ENCODE measurements at places on chromosomes 1 and 21.

DNA sequence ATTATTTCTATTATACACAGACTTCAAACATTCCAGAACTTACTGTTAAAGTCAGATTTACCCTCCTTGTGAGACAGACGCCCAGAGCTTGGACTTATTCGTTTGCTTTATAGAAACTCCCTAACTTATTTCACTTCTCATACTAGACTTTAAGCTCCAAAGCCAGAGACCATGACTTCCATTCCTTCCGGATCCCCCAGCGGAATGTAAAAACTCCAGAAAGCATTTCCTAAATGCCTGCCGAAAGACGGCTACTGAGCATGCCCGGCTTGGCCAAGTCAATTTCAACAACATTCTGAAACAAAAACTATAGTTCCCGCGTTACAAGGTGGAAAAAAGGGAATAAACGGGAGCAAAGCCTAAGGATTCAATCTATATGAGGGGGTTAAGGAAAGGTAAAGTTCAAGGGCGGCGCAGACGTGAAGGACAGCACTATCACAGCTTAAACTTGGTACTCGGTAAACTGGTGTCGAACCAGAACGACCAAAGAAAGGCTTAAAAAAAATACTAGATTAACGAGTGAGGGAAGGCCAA lies 1.1 kb downstream of the USP48 start:
- DNase-seq, result no peak

DNA sequence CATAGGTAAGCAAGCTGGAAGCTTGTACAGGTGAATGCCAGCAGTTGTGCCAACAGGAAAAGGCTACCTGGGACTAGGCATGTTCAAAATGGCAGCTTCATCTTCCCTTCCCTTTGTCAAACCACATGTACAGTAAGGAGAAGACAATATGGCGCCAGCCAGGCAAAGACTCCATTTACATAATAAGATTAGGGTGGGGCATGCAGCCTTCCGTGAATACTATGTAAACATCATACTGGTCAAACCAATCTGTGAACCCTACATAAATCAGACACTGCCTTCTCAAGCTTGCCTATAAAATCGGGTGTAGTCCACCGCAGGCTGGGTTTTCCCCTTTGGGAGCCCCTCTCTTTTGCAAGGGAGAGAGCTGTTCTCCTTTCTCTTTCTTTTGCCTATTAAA lies 24.6 kb downstream of the ATF3 start:
- DNase-seq, result no peak

DNA sequence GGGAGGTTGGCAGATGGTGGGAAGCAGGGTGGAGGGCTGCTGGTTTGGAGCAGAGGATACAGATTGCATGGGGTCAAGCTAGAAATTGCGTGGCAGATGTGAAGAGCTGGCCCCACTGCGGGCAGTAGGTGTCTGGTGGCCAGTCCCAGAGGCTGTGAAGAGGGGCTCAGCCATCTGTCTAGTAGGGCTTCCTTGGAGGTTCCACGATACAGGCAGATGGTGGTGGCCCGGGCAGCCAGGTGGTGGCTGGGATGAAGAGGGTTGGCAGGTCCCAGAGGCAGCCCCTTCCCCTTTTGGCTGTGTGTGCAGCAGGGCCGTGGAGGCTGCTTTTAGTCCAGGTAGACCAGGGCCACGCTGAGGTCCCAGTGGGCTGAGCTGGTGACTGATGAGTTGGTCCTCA lies 16.6 kb downstream of the PSEN2 start:
- DNase-seq, result no peak

DNA sequence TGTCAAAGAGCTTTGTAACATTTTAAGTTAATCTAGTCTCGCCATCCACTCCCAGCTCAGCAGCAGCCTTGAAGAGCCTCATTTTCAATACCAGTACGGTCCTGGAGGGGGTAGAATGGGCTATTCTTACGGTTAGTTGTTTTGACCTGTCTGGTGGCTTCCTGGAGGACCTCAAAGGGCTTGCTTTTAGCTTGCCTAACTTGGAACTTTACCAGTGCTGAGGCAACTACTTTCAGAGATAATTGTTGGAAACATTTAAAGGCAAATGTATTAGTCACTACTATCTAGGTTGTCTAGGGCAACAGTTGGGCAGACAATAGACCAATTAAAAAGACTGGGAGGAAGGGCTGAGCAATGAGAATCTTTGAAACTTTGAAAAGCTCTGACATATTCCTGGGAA lies 56.0 kb downstream of the TTLL7 start:
- no peak for DNase-seq

DNA sequence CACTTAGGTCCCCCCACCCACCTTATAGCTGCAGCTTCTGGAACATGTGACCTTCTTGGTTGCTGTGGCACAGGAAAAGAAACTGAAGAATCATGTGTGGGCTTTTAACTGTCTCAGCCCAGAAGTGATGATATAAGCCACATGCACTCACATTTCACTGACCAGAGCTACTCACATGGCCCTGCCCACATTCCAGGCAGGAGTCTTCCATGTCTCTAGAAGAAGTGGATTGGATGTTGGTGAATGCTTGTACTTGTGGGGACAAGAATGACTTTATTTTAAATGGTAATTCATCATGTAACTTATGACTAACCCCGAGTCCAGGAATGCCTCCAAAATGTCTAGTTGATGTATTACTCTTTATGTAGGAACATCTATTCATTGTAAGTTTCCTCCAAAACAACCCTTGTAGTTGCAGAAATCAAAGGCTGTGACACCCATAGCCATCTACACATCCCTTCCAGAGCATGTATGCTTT lies 15.8 kb upstream of the CAMK1G start:
- no peak for DNase-seq

DNA sequence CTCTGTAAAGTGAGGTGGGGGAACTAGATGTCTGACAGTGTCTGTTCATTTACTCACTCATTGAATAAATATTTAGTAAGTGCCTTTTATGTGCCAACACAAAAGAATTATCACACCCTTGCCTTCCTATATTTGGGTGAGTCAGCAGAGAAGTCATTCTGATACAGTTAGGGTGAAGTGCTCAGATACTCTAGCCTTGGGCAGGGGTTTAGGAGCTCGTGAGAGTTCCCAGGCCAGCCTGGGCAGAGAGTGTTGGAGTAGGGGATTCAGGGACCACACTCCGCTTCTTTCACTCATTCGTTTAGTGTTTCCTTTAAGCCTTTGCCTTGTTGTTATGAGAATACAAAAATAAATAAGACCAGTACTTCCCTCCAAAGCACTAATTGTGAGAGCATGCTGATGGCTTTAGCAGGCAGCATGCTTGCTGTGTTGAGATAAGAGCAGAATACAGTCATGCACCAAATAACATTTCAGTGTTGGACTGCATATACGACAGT lies 83.9 kb downstream of the DYRK1A start:
- DNase-seq, result no peak

DNA sequence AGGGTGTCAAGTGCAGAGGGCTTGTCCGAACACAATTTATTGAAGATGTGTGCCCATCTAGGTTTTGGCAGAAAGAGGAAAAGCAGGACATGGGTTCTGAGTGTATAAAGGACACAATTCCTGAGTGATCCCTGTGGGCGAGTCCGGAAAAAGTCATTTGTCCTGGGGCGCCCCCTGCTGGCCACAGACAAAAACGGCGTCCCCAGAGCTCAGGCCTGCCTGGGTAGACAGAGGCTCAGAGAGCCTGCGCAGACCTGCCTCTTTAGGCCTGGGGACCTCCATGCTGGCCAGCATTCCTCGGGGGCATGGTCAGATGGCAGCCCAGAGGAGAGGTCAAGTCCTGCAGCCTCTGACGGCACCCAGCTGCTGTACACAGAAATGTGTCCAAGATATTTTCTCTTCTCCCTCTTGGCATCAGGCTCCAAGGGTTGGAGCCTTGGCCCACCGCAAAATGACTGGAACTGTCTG lies 65.5 kb upstream of the LRP8 start:
- DNase-seq, result peak; percentile 47

DNA sequence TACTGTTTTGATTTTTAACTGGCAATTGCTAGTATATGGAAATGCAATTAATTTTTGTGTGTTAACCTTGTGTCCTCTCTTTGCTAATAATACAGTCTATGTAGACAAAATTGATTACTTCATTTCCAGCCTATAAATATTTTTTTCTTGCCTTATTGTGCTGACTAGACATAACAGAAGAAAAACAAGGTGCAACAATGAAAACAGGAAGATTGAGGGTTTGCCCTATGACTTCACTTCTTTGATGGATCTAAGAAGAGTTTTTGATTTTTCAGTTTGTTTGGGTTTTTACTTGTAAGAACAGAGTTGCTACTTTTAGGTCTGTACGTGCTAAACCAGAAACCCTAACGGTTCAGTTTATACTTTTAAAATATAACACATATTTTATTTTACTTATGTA lies 8.5 kb upstream of the CNIH4 start:
- DNase-seq, result no peak

DNA sequence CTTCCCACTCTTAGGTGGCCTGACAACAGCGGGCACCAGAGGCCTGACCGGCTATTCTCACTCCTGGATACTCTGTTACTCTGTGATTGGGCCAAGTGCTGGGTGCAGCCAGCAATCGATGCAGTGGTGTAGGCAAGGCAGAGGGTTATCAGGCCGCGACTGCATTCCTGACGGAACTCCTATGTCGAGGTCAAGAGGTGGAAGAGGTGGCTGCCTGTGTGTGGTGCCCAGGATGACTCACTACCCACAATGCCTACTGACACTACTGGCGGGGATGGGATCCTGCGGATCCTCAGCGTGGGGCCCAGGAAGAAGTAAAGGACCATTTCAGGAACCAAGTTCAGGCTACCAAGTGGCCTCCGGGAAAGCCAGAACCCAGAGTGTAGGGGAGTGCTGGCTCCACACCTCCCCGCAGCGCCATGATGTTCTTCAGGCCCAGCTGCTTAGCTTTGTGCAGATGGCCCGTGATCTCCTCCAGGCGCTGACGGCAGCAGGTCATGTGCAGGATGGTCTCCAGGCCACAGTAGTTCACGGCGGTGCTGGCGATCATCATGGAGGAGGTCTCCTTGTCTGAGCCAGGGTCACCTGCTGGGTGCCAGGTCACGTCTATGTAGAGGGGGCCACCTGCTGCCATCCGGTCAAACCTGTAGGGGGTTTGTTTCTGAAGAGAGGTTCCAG lies 4.9 kb downstream of the MTHFR start:
- DNase-seq, result no peak

Data from stimulated activated CD8-positive, alpha-beta memory T cell treated with anti-CD3 and anti-CD28 coated beads, Interleukin-12 subunit alpha, Interleukin-12 subunit beta, amount 100 ng/mL, for 4 hours (primary cell).